Activated CD8-positive, alpha-beta memory T cell treated with anti-CD3 and anti-CD28 coated beads, Interleukin-2, amount 50 U/mL, for 48 hours (primary cell): ENCODE measurements at places on chromosomes 7 and 10.

GRCh38 chr7:129053938-129054437, 923 bp downstream of the TNPO3 start:
- DNase-seq = no peak

DNA sequence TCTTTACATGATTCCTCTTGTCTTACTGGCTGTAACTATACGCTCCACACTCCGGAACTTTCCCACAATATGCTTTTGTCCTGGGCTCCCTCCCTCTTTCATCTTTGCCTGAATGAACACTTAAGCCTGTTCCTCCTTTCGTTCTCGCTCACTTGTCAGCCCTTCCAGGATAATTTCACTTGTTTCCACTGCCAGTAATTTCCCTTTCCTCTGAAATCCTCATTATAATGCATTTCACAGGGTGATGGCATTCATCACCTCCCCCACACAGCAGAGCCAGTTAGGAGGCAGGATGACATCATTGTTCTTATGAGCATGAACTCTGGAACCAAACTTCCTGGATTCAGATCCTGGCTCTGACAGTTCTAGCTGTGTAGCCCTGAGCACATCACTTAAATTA, 372.6 kb downstream of the GPR158 start:
- no peak for DNase-seq

DNA sequence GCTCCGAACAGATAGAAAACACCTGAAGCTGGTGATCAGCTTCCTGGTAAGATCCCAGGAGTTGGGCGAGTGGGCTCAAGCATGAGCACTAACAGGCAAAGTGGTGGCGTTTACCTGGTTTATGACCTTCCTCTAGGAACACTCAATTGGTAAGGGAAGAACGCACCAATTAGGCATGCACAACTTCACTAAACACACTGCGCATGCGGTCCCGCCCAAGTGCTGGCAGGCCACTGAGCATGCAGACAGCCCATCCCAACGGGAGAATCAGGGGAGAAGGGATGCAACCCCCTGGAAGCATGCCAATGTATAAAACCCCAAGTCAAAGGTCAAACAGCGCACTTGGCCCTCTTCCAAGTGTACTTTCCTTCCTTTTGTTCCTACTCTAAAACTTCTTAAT, 70.4 kb downstream of the LYZL2 start:
- DNase-seq = no peak

DNA sequence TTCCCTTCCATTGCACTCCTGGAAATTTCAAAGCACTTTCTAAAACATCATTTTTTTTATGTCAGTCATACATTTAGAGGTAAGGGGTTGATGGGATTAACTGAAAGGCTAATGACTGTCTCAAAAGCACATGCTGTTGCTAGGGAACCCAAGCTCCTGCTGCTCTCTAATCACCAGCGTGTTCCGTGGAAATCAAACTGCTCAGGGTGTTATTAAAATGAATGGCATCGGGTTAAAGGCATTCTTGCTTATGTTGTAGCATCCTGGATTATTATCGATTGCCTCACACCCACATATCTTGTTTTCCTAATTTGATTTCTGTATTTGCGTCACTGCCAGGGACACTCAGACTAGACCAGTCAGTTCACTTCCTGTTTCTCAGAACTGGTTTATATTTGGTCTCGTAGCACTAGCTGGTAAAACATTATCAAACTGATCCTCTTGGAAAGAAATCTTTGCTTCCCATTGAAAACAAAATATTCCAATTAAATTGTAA, 216.5 kb upstream of the MKLN1 start:
- DNase-seq = no peak

- DNase-seq = no peak
Measured at GRCh38 chr7:23396222-23397015, 73.9 kb downstream of the IGF2BP3 start.

DNA sequence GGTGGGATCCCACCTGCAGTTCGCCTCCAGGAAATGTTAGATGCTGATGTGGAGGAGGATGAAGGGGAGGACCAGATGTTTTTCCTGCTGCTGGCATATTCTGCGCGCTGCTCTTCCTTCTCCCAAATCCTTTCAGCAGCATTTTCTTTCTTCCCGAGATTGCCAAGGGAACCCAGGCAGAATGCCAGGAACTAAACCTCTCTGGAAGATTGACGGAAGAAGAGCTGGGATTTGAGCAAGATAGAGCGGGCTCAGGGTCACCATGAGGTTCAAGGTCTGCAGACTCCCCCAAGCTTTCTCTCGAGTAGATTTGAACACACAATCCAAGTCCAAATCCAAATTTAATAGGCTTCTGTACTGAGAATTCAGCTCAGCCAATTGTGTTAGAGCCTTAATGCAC, 345.2 kb upstream of the C7orf33 start:
- no peak for DNase-seq

- no peak for DNase-seq
Measured at GRCh38 chr10:97336446-97336845, 1.9 kb upstream of the FRAT2 start.

GRCh38 chr10:70649526-70649925, 22.8 kb upstream of the ADAMTS14 start:
- no peak for DNase-seq
